ENCODE measurements at places on chromosomes 11 and 22.

DNA sequence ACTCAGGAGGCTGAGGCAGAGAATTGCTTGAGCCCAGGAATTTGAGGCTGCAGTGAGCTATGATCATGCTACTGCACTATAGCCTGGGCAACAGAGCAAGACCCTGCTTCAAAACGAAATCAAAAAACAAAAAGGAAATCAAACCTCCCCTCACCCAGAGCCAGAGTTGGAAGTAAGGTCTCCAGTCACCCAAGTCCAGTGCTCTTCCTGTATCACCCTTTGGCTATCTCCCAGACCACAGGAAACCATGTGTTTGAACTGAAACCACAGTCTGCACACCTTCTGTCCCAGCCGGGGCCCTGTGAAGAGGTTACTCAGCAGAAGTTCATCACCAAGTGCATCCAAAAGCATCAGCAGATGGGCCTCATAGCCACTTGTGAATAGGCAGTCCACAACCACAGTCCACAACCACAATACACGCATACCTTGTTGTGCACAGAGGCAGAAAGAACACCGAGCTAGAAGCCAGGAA lies 4.6 kb downstream of the MYH9 start:
- DNase-seq, result peak; percentile 94

DNA sequence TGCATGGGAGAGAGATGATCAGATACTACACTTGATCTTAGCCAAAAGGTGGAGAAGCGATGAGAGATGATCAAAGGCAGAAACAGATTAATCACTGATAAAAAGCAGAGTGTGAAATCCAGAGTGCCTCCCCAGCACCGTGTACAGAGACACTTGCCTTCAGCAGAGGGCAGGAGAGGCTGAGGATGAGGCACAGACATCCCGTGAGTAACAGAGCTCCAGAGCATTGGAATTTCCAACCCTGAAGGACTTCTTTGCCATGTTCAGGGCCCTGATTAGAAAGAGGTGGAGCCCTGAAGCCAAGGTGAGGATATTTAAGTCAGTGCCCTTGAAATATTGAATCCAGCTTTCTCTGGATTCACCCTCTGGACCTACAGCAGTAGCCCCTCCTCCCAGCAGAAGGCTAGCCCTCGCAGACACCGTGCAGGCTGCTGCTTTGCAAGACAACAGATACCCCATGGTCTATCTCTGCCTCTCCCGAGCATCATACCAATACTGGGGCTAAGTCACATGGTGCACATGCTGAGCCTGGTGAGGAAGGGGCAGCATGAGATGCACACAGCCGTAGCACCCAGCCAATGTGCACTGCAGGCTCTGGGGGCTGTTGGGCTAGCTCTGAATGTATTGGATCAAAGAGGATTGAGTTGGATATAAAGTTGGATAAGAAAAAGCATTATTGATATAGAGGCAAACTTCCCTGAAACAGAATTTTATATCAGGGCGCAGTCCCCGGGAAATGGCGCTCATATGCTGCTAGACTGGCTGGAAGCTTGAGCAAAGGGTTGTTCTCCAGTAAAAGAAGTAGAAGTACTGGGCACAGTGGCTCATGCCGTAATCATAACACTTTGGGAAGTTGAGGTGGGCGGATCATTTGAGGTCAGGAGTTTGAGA lies 200.3 kb upstream of the B3GAT1 start:
- no peak for DNase-seq

DNA sequence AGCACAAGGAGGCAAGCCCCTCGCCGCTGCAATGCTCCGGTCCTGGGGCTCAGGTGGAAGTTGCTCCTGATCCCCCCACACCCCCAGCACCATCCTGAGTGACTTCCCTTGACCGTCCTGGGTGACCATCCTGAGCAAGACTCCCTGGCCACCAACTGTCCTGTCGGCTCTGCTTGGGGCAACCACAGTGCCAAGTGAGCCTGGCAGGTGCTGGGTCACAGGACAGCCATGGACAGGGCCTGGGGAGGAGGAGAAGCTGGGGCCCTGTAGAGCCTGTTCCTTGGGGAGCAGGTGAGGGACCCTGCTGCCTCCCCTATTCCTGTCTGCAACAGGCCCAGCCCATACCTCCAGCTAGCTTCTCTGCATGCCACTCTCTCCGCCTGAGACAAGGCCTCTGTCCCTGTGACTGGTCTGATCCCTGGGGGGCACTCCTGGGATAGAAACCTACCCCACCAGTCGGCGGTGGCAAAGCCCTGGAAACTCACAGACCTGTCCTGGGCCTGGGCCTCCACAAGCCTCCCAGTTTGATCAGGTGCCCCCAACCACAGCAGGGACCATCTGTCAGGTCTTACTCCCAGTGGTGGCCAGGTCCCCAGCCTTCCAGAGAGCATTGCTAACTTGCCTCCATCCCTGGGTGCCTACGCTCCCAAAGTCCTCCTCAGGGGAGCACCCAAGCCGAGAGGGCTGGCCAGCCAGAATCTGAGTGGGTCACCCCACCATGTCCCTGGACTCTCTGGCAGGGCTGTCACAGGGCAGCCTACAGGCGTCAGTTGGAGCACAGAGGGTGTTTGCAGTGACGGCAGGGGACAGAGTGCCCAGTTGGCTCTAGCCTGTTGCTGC lies 68.7 kb upstream of the WNT7B start:
- DNase-seq, result no peak

DNA sequence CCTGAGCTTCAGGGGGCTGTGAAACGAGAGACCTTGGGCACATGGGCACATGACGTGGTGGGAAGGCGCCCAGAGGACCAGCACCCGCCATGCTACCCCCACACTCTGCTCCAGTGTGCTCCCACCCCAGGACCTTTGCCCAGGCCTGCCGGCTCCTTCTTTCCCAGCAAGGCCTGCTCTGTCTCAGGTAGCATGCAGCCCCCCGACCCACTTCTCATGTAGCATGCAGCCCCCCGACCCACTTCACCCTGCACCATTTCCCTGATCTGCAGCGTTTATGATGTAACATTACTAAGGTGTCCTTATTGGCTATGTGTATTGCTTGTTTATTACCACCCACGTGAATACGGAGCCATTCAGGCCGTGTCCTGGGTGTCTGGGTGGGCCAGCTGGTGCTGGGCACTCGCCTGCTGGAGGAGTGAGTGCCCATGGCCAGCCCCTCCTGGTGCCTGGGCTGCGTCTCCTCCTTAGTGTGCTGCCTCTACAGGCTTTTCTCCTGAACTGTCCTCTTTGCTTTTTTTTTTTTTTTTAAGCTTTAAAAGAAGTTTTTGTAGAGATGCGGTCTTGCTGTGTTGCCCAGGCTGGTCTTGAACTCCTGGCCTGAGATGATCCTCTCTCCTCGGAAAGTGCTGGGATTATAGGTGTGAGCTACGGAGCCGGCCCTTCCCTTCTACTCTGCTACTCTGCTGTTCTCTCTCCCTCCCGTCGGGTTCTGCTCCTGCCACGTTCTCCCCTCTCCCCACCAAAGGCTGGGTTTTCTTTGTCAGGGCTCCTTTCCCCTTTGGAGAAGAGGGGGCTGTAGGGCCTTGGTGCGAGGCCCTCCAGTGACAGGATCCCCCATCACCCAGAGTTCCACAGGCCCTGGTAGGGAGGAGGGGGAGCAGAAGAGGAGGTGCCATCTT lies 29.4 kb downstream of the LRP5 start:
- DNase-seq, result no peak

GRCh38 chr11:64916040-64916774 lies 802 bp downstream of the ATG2A start:
- DNase-seq, result peak; percentile 50

GRCh38 chr11:130136107-130136506 lies 23.5 kb upstream of the ST14 start:
- no peak for DNase-seq

DNA sequence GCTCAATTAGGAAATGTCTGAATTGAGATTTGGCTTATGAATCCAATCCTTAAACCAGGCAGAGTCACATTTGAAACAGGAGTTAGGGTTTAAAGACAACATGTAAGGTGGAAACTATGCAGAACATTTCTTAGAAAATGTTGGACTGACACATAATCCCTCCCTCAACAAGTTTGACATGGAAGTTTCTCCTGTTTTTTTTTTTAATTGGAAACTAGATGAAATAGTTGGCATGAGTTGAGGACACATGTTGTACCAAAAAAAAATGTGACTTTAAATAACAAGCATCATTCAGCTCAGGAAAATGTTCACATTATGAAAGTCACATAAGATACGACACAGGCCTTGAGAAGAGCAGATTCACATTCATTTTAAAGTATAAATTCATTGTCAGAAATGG lies 154.9 kb upstream of the DDI1 start:
- DNase-seq, result peak; percentile 20

DNA sequence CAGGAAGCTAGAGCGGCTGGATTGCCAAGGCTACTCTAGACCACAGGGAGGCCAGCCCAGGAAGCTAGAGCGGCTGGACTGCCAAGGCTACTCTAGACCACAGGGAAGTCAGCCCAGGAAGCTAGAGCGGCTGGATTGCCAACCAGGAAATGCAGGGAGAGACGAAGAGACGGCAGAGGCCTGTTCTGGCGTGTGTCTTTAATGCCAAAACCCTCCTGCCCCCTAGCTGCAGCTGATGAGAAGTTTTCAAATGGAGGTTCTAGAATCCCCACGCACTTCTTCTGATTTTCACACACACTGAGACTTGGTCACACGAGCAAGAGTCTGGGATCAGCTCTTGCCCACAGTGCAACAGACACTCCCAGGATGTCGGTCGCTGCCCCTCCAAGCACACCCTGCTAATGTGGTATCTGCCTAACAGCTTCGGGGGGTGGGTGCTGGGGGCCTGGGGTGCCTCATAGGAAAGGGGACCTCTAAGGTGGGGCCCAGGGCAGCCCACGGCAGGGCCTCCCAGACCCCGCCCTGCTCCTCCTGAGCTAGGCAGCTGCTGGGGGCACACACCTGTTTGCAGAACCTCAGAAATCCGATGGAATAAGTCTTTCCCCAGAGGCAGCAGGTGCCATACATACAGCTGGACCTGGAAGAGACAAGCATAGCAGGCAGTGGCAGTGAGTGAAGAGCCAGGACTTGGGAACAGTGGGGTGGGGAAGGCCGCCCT lies 28.5 kb downstream of the MAFF start:
- peak; percentile 51 for DNase-seq

DNA sequence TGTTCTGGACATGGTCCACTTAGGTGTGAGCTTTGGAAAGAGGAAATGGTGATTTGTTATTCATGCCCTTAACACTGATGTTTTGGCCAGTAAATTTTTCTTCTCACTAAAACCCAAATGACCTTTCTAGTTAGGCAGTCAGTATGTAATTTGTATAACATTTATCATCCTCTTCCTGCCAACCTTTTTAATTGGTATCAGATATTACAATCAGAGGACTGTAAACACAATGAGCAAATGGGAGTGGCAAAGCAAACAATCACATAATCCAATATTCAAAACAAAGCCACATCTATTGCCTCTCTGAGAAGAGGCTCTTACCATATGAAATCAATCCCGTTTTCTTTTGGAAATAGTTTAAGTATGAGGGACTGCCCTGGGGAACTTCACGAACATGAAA lies 49.1 kb downstream of the BBOX1 start:
- no peak for DNase-seq

DNA sequence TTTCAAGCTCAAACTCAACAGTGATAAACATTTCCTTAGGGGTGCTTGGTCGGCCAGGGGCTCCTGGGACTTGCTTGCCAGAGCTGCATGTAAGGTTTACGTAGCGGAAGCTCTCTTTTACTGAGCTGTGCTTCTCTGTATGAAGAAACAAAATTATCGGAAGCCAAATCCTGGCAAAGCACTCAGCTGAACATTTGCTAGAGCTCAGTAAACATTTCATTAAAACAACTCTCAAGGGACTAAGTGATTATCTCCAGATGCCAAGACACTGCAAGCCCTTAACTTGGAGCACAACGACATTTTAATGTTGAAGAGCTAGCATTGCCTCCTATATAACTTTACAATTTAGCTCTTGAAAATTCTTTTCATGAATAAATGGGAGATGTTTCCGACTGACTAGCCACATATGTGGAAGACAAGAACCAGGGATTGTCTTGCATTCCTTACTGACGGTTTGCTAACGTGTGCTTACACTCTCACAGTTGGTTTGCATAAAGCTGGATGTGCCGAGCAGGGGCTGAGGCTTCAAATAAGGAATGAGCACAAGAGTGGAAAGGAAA lies 43.4 kb downstream of the SCUBE2 start:
- peak; percentile 13 for DNase-seq

DNA sequence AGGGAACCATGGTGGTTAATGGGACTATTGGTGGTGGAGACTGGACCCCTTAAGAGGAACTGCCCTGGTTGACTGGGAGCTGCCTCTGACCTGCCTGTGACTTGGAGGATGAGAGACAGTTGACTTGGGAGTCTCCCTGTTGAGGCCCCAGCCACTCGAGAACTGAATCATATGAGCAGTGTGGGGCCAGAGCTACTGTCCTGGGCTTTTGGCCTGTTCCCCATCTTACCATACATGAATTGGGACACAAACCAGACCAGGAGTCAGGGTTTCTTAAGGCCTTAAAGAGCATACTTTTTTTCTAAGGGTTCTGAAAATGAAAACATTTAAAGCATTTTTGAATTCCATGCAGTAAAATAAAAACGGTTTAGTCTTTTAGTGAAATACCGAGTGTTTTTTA lies 92.8 kb downstream of the TEAD1 start:
- no peak for DNase-seq

GRCh38 chr11:72863091-72863490 lies 48.9 kb downstream of the ATG16L2 start:
- no peak for DNase-seq

DNA sequence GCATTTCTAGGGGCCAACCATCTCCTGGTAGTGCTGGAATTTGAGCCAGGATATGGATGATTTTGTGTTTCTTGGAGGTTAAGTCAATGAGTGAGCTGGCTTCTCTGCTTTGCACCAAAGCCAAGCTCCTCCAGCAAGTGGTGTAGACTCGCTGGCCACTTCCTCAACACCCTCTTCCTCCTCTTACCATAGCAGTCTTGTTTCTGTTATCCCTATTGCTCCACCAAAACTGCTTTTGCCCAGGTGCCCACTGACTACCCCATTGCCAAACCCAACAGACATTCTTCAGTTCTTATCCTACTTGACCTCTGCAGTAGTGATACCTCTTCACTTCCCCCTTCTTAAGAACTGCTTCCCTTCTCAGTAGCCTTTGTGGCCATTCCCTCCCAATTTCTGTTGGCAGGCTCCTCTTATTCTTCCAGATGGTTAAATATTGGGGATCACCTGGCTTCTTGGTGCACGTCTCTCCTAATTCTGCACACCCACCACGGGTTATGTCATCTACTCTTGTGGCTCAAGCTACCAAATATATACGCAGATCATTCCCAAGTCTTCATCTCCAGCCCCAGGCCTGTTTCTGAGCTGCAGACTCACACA lies 7.0 kb upstream of the PRG2 start:
- DNase-seq, result no peak

- DNase-seq, result no peak
Measured at GRCh38 chr11:128803011-128803410, 64.1 kb downstream of the KCNJ1 start.

GRCh38 chr11:93740031-93740729 lies 1.1 kb downstream of the TAF1D start:
- DNase-seq, result peak; percentile 62
